ENCODE measurements at places on chromosomes 16 and 17. TPM values are rescaled to one million over a fixed set of nuclear protein-coding genes. Genes with fewer than 3 reads are reported as not detected.

Gene TBC1D16
- 34.8 TPM for total RNA-seq

Gene NAGPA
- total RNA-seq: 19.9 TPM

GRCh38 chr17:48470388-48471034, 40.5 kb upstream of the SKAP1 start:
- H3K27ac ChIP-seq: no peak overlapping the region
- no peak for DNase-seq
- H3K4me1 ChIP-seq: peaks cover 12% of the 10 kb centered on the region
- no peaks in the 10 kb centered on the region for H3K36me3 ChIP-seq
- no peak overlapping the region for H3K4me3 ChIP-seq

- peaks cover 4% of the 10 kb centered on the region for H3K4me1 ChIP-seq
- no peak overlapping the region for H3K4me3 ChIP-seq
- no peaks in the 10 kb centered on the region for H3K27me3 ChIP-seq
- DNase-seq: no peak
Measured at GRCh38 chr16:87303962-87304521, 13.2 kb downstream of the C16orf95 start.

- DNase-seq: no peak
- no peak overlapping the region for H3K27ac ChIP-seq
- no peaks in the 10 kb centered on the region for H3K27me3 ChIP-seq
- H3K4me3 ChIP-seq: no peak overlapping the region
- H3K4me1 ChIP-seq: no peaks in the 10 kb centered on the region
Measured at GRCh38 chr16:88303890-88304819, 78.6 kb upstream of the ZNF469 start.

Data from neural progenitor cell (in vitro differentiated cells).